ENCODE measurements at places on chromosomes 5 and 9. TPM values are rescaled to one million over a fixed set of nuclear protein-coding genes. Genes with fewer than 3 reads are reported as not detected.

- H3K27me3 ChIP-seq, result no peaks in the 10 kb centered on the region
- DNase-seq, result no peak
- no peak overlapping the region for H3K27ac ChIP-seq
- peaks cover 22% of the 10 kb centered on the region for H3K36me3 ChIP-seq
- H3K4me3 ChIP-seq, result no peak overlapping the region
- H3K4me1 ChIP-seq, result peaks cover 25% of the 10 kb centered on the region
Observed at GRCh38 chr9:137023583-137023991, 4.5 kb downstream of the ABCA2 start.

GRCh38 chr5:10283927-10284635 is 23.6 kb downstream of the CMBL start:
- no peak overlapping the region for H3K4me3 ChIP-seq
- peak; percentile 95 for DNase-seq
- H3K27ac ChIP-seq, result no peak overlapping the region
- no peaks in the 10 kb centered on the region for H3K27me3 ChIP-seq
- H3K4me1 ChIP-seq, result no peaks in the 10 kb centered on the region
- H3K36me3 ChIP-seq, result peaks cover 39% of the 10 kb centered on the region

DNA sequence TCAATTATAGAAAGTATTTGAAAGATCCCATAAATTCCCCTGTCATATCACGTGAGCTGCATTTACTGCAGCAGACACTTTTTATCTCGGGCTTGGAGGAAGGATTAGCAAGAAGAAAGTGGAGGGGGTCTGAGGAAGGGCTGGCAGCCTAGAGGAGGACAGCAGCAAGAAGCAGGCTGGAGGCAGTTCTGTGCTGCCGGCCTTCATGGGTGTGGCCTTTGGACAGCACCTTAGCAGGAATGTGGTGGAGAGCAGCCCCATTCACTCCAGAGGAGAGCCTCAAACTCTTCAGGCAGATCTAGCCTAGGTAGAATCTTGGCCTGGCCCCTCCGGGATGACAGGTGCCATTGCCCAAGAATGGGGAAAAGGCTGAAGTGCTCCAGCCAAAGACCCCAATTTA is 89.8 kb upstream of the GABRP start:
- H3K36me3 ChIP-seq, result no peaks in the 10 kb centered on the region
- DNase-seq, result no peak
- no peak overlapping the region for H3K27ac ChIP-seq
- H3K4me1 ChIP-seq, result no peaks in the 10 kb centered on the region
- peaks cover 56% of the 10 kb centered on the region for H3K27me3 ChIP-seq
- H3K4me3 ChIP-seq, result no peak overlapping the region

GRCh38 chr9:7125231-7125630 is 367.5 kb downstream of the KDM4C start:
- no peak overlapping the region for H3K4me3 ChIP-seq
- no peaks in the 10 kb centered on the region for H3K27me3 ChIP-seq
- H3K27ac ChIP-seq, result no peak overlapping the region
- no peak for DNase-seq

- no peak for DNase-seq
- no peak overlapping the region for H3K27ac ChIP-seq
- no peak overlapping the region for H3K4me3 ChIP-seq
- no peaks in the 10 kb centered on the region for H3K27me3 ChIP-seq
Observed at GRCh38 chr5:106167766-106168165, 1503.0 kb downstream of the EFNA5 start.

The SLC34A3 gene
- total RNA-seq, result not detected

The PPP3R2 gene
- not detected for total RNA-seq

The SV2C gene
- 0.52 TPM for total RNA-seq

DNA sequence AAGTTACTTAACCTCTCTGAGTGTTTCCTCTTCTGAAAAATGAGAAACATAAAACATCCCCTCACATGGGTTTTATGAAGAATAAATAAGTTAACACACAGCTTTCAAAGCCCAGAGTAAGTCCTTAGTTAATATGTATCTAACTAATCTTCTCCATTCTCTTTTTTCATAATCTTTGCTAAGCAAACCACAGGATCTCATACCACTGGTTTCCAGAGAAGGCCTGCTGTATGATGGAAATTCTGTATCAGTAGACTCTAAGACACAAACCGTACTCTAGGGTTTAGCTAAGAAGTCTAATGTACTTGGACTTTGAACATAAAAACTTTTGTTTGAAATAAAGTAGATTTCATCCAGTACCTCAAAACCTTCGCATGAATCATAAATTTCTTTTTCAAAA is 307.9 kb downstream of the SPOCK1 start:
- no peaks in the 10 kb centered on the region for H3K27me3 ChIP-seq
- DNase-seq, result no peak
- H3K36me3 ChIP-seq, result no peaks in the 10 kb centered on the region
- H3K4me3 ChIP-seq, result no peak overlapping the region
- H3K27ac ChIP-seq, result no peak overlapping the region

GRCh38 chr5:65355301-65355700 is 126.4 kb downstream of the ADAMTS6 start:
- no peaks in the 10 kb centered on the region for H3K27me3 ChIP-seq
- no peaks in the 10 kb centered on the region for H3K36me3 ChIP-seq
- no peak overlapping the region for H3K4me3 ChIP-seq
- no peak for DNase-seq
- H3K27ac ChIP-seq, result no peak overlapping the region

- no peaks in the 10 kb centered on the region for H3K27me3 ChIP-seq
- peaks cover 5% of the 10 kb centered on the region for H3K4me1 ChIP-seq
- H3K4me3 ChIP-seq, result no peak overlapping the region
- H3K36me3 ChIP-seq, result no peaks in the 10 kb centered on the region
- DNase-seq, result no peak
Observed at GRCh38 chr5:113042491-113043243, 66.1 kb downstream of the DCP2 start.

- no peak for DNase-seq
- H3K36me3 ChIP-seq, result no peaks in the 10 kb centered on the region
Observed at GRCh38 chr5:169164481-169164925, 136.4 kb downstream of the SLIT3 start.

- H3K36me3 ChIP-seq, result no peaks in the 10 kb centered on the region
- no peaks in the 10 kb centered on the region for H3K27me3 ChIP-seq
- H3K4me3 ChIP-seq, result no peak overlapping the region
Observed at GRCh38 chr5:124901081-124901480, 154.6 kb upstream of the ZNF608 start.

DNA sequence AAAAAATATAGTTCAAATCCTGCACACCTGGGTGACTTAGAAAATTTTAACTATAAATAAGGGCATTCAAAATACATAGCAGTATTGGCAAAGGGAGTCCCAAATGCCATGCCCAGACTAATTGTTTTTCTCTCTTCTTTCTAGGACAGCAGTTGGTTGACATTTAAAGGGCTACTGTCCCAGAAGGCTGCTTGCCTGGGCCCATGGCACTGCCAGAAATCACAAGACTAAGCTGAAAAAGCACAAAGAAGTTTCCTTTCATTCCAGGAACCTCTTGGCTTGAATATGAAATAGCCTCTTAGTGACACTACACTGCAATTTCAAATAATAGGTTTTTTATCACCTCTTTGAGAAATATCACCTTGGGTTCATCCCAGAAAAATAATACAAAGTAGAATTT is 388.9 kb upstream of the TRPC7 start:
- no peak for DNase-seq
- no peaks in the 10 kb centered on the region for H3K4me1 ChIP-seq
- H3K27me3 ChIP-seq, result no peaks in the 10 kb centered on the region
- H3K4me3 ChIP-seq, result no peak overlapping the region
- H3K36me3 ChIP-seq, result no peaks in the 10 kb centered on the region

GRCh38 chr5:81631621-81632020 is 119.3 kb downstream of the SSBP2 start:
- H3K4me1 ChIP-seq, result no peaks in the 10 kb centered on the region
- no peaks in the 10 kb centered on the region for H3K27me3 ChIP-seq
- H3K36me3 ChIP-seq, result no peaks in the 10 kb centered on the region
- no peak for DNase-seq
- H3K4me3 ChIP-seq, result no peak overlapping the region
- H3K27ac ChIP-seq, result no peak overlapping the region

The KIF20A gene
- total RNA-seq, result not detected

DNA sequence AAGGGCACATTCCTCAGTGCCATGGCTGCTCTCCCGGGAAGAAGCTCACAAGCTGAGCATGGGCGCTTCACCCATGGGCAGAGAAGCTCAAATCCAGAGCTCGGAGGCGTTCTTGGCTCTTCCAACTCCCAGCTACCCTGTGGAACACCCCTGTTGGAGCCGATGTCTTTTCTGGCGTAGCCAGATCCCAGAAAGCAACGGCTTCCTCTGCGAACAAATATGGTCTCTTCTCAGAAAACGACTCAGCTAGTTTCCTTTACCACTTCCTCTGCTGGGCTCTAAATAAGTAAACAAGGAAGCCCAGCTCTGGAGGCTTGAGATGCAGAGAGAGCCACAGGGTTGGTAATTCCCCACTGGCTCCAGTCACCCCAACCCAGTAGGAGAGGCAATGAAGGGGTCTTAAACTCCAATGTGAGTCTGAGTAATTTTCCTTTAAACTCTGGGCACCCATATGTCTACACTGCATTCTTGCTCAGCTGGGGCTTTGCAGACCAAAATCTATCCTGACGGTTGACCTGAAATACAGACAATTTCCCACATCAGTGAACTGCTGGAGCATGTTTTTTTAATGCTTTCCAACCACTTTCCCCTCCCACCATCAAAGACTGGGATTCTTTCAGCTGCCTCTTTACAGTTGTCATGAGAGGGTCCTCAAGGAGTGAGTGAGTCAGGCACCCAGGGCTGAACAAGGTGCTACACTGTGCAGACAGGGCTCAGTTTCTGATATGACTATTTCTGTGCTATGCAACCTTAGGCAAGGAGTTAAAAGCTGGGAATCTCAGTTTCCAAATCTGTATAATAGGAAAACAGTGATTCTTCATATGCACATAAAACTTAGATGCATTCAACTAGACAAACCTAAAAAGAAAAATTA is at the start of gene LCP2:
Gene LCP2 (minus strand): TSS at position 189 of the 874 bp plus-strand sequence. CDS start 166 bp downstream, at position 23.
- H3K4me3 ChIP-seq, result peak within 1 kb of the TSS; percentile 48
- DNase-seq, result no peak
- peak within 1 kb of the TSS; percentile 71 for H3K27ac ChIP-seq

GRCh38 chr9:73565026-73565425 is 413.4 kb downstream of the ANXA1 start:
- no peak overlapping the region for H3K4me3 ChIP-seq
- no peaks in the 10 kb centered on the region for H3K27me3 ChIP-seq
- DNase-seq, result no peak
- no peak overlapping the region for H3K27ac ChIP-seq
- no peaks in the 10 kb centered on the region for H3K36me3 ChIP-seq
- no peaks in the 10 kb centered on the region for H3K4me1 ChIP-seq

DNA sequence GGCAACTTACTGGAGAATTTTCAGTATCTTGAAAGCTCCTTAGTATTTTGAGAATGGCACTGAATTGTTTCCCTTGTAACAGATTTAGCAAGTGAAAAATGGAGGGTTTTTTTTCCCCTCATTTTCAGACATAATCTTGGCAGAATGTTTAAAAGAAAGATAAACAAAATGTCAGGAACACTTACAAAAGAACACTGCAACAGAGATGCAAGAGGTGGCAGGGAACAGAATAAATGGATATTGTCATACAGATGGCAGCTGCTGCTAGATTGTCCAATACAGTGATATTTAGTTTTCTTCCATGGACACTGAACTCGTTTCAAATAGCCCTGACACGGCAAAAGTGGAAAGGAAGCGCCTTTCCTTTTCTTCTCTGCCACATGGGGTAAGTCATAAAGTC is 76.9 kb upstream of the ZNF608 start:
- H3K27ac ChIP-seq, result peak overlapping the region; percentile 5
- H3K36me3 ChIP-seq, result no peaks in the 10 kb centered on the region
- H3K27me3 ChIP-seq, result no peaks in the 10 kb centered on the region
- H3K4me3 ChIP-seq, result no peak overlapping the region

The INSYN2B gene
- total RNA-seq, result not detected

DNA sequence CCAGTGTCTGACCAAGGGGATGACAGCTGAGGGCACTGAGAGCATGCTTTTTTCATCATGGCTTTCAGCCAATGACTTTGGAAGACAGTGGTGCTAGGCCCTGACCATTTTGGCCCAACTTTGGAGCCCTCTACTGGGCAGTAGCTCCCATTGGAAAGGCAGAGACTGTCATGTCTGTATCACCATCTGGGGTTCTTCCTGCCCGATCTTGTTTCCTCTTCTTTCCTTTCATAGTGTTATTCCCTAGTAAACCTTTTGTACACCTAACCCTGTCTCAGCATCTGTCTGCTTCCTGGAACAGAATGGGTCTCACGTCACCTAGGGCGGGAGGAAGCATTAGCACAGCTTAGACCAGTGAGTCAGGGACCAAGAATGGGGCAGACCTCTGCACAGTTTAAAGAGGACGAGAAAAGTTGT is 97.4 kb upstream of the MAST4 start:
- H3K27me3 ChIP-seq, result no peaks in the 10 kb centered on the region
- no peaks in the 10 kb centered on the region for H3K4me1 ChIP-seq
- DNase-seq, result no peak
- no peaks in the 10 kb centered on the region for H3K36me3 ChIP-seq

The SCGB3A1 gene
- 1.9 TPM for total RNA-seq

- H3K36me3 ChIP-seq, result no peaks in the 10 kb centered on the region
- DNase-seq, result no peak
- no peaks in the 10 kb centered on the region for H3K27me3 ChIP-seq
- no peaks in the 10 kb centered on the region for H3K4me1 ChIP-seq
Observed at GRCh38 chr5:101605700-101606099, 690.4 kb downstream of the SLCO4C1 start.

GRCh38 chr9:130858739-130859705 is 24.0 kb downstream of the ABL1 start:
- no peak for DNase-seq
- H3K4me1 ChIP-seq, result peaks cover 87% of the 10 kb centered on the region

The SPINK6 gene
- total RNA-seq, result not detected

- no peak overlapping the region for H3K27ac ChIP-seq
- no peaks in the 10 kb centered on the region for H3K27me3 ChIP-seq
- H3K4me1 ChIP-seq, result no peaks in the 10 kb centered on the region
- no peak for DNase-seq
Observed at GRCh38 chr9:78490231-78490630, 193.3 kb downstream of the PSAT1 start.

GRCh38 chr5:124372457-124372856 is 374.0 kb downstream of the ZNF608 start:
- no peak overlapping the region for H3K27ac ChIP-seq
- DNase-seq, result no peak
- no peaks in the 10 kb centered on the region for H3K36me3 ChIP-seq
- H3K4me3 ChIP-seq, result no peak overlapping the region

DNA sequence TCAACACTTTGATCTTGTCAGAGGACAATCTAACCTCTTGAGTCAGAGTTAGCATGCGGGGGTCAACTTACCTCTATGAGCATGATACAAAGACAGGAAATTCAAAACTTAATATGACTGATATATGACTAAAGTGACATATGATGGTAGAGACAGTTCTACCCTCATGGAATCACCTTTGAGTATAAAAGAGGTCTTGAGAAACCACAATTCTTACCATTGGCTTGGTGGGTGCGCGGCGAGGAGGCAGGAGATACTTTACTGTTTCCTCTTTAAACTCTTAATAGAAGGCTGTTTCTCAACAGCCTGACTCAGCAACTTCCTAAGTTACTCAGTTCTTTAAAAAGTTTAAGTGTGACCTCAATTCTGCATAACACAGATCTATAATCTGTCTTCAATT is 372.8 kb downstream of the KIAA0825 start:
- H3K27ac ChIP-seq, result no peak overlapping the region
- no peaks in the 10 kb centered on the region for H3K36me3 ChIP-seq
- peaks cover 23% of the 10 kb centered on the region for H3K4me1 ChIP-seq
- no peak overlapping the region for H3K4me3 ChIP-seq
- no peak for DNase-seq

Data from esophagus muscularis mucosa (tissue), 4 donors.